Hypothalamus (tissue), 51 donors: ENCODE measurements at places on chromosomes 3 and 15.
A peak's percentile ranks its signal among the peaks of the same experiment; 100 is the strongest.

DNA sequence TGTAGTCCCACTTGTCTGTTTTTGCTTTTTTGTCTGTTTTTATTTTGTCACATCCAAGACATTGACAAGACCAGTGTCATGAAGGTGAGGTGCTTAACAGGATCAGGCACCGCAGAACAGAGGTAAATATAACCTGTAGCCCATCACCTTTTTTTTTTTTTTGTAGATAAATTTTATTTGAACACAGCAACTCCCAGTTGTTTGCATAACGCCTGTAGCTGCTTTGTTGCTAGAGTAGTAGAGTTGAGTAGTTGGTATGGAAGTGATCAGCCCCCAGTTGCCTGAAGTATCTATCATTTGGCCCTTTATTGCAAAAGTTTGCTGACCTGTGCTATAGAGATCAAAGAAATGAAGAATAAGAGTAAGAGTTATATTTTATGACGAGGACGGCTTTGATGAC is 135.0 kb downstream of the TCF12 start:
- no peak for DNase-seq

- peak; percentile 27 for DNase-seq
Observed at GRCh38 chr15:64046421-64047153, at the start of gene DAPK2. Gene DAPK2, minus strand, starts transcription at chr15:64046485. Its CDS starts 6,224 bp downstream, at chr15:64040261.

GRCh38 chr3:88535563-88535962 is 385.8 kb downstream of the C3orf38 start:
- DNase-seq: no peak

GRCh38 chr15:58260205-58260724 is 122.1 kb downstream of the AQP9 start:
- DNase-seq: no peak

- DNase-seq: no peak
Observed at GRCh38 chr3:111285694-111286093, 214.1 kb downstream of the NECTIN3 start.

GRCh38 chr3:160472344-160472743 is 22.8 kb upstream of the TRIM59 start:
- no peak for DNase-seq

GRCh38 chr15:39918688-39919385 is 1.2 kb downstream of the GPR176 start:
- DNase-seq: no peak

- DNase-seq: no peak
Observed at GRCh38 chr3:41674449-41674848, 287.5 kb downstream of the ULK4 start.

GRCh38 chr3:87732294-87732693 is 326.5 kb downstream of the CGGBP1 start:
- DNase-seq: no peak

DNA sequence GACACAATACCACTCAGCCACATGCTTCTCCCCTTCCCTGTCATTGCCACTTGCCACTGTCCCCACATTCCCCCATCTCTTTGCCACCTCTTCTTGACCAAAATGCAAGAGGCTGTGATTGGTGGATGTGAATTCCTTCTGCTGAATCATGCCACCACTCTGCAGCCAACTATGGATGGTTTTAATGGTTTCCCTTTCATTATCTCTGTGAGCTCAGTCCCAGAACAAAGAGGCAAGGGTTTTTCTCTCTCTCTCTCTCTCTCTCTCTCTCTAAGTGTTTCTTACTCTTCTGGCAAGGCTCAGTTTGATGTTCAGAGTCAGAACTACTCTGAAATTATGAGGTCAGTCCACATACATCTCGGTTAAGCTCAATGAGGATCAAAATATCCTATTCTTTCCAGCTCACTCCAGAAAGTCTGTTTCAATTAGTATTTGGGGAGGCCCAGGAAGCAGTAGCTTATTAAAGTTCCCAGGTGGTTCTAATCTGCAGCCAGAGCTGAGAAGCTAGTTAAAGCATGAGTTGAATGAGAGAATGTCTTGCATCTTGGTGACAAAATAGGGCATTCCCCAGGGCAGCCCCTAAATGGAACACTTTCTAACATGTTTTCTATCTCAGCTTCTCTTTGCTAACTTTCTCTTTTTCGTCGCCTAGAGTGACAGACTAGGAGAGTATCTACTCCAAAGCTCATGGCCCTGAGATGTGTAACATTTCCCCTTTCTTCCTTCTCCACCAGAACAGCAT is 8.5 kb upstream of the ILDR1 start:
- no peak for DNase-seq

DNA sequence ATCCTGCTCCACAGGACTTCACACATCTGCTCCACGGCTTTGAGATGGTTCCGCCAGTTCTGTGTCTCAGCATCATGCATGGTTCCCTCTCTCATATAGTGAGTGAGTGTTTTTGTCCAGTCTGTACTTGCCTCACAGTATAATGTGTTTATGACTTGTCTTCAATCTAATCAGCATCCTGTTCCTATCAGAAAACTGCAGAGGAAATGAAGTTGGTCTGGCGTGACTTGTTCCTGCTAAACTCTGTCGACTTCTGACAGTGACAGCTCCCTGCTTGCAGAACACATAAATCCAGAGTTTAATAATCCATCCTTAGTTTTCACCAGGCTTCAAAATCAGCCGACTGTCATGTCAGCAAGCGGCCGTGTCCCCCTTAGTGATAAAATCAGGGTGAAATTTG is 222.3 kb downstream of the SLCO3A1 start:
- DNase-seq: no peak

GRCh38 chr3:127009531-127009930 is 26.6 kb downstream of the PLXNA1 start:
- no peak for DNase-seq

DNA sequence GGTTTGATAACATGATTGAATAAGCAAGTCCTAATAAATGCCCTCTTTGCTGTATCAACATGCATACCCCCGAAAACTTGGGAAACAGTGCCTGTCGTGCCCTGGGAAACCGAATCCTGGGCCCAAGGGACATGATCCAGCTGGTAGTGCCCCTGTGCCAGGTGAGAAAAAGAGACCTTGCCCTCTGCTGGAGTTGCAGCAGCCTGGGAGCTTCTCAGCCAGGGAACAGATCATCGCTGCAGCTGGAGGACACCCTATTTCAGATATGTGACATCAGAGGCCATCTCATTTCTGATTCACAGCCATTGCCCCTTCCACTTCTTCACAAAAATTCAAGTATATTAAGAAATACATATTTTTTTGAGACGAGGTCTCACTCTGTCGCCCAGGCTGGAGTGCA is 32.3 kb downstream of the STOML1 start:
- DNase-seq: no peak

DNA sequence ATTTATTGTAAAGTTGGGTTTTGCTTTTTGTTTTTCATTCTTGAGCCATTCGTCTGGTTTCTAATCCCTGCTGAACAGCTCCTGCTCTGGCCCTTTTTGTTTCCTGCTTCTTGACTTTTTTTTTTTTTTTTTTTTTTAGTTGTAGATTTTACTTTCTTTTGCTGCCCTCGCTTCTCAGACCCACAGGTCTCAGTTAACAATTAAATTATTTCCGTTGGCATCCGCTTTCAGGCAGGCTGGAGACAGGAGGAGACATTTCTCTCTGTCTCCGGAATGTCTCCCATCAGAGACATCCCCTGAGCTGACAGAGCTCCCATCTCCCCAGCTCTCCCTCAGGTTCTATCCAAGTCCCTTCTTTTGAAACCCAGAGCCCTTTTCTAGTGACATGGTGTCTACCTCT is 68.6 kb downstream of the SLC6A6 start:
- DNase-seq: no peak

GRCh38 chr15:50066666-50067065 is 52.4 kb downstream of the ATP8B4 start:
- DNase-seq: no peak

DNA sequence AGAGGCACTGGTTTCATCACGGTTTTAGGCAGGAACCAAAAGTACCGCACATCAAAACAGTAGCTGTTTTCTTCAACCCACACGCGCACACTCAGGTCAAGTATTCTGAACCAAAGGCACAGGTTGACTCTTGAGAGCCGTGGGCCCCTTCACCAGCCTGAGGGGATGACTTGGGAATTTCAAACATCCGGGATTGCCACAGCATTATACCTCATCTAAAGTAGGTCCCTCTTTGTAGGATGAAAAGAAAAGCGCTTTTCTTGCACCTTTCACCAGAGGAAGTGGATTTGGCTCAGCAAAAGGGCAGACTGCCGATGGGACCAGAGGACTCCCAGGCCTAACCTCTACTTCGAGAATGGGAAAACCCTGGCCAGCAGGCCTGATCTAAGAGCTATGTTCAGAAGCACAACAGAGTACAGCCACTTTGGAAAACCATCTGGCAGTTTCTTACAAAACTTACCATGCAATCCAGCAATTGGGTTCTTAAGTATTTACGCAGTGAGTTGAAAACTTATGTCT is 88.2 kb upstream of the PROK2 start:
- DNase-seq: no peak

- no peak for DNase-seq
Observed at GRCh38 chr3:13822042-13822441, 57.8 kb downstream of the WNT7A start.

DNA sequence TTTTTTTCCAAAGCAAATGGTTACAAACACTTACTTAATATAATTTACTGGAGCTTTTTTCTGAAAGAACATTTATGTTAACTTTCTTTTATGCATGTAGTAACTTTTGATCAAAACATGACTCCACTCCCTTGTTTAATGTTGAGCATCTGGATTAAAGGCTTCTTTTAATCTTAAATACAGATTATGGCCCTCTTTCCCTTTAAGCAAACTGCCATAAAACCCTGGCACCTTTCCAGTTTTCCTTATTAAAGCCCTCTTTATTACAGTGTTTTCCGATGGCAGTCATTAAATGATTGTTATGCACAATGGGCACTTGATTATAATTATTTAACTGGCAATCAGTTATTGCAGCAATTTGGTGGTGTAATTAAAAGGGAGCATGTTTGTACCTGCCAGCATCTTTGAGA is 167.0 kb downstream of the VGLL4 start:
- no peak for DNase-seq

DNA sequence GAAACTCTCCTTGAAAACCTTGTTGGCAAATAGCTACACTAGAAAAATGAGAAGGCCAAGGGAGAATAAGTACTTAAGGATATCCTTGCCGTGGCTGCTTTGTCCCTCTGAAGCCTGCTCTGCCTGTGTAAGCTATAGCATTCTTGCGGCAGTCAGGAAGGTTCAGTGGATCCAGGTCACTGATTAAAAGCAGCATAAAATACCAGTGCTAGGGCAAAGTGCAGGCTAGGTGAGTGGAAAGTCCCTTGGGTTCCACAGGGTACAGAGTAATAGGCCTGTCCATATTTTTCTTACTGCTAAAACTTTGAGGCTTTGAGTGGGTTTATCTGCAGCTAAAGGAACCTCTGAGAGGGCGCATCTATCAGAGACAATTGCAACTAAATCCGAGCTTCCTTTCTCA is 10.3 kb downstream of the CXCR6 start:
- DNase-seq: no peak

DNA sequence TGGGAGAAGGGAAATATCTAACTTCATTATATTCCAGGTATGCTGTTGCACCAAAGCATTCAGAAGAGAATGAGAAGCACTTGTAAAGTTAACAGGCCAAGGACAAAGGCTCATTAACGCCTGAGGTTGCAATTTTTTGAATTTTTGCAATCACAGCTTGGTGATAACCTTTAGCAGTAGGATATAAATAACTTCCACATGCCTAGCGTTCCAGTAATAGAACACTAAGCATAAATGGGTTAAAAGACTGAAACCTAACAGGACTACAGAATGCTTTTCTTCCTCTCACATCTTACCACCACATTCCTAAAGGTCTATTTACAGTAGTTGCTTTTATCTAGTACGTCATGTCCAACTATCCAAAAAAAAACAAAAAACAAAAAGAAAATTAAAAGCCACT is 57.4 kb upstream of the IMPG2 start:
- no peak for DNase-seq

GRCh38 chr15:69557707-69558409 is 105.2 kb downstream of the RPLP1 start:
- DNase-seq: no peak

GRCh38 chr3:123353850-123354233 is 95.0 kb downstream of the ADCY5 start:
- DNase-seq: no peak

DNA sequence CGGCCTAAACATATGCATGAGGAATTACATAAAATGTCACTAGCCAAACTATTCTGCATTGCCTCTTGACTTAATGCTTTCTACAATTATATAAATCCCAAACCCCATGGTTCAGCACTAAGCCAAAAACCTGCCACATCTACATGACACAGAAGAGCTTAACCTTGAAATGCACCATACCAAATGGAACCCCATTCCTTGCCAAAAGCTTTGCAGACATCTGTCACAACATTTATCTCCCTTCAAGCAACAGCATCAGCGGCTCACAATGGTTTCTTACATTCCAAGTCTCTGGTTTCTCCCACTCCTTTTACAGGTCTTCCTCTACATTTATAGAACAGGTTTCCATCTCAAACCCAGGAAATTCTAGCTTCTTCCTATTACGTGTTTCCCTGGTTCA is 58.4 kb upstream of the GYG1 start:
- no peak for DNase-seq

GRCh38 chr3:58722561-58722960 is 56.0 kb upstream of the FAM3D start:
- no peak for DNase-seq

GRCh38 chr3:65855370-65856100 is 183.2 kb downstream of the MAGI1 start:
- no peak for DNase-seq

DNA sequence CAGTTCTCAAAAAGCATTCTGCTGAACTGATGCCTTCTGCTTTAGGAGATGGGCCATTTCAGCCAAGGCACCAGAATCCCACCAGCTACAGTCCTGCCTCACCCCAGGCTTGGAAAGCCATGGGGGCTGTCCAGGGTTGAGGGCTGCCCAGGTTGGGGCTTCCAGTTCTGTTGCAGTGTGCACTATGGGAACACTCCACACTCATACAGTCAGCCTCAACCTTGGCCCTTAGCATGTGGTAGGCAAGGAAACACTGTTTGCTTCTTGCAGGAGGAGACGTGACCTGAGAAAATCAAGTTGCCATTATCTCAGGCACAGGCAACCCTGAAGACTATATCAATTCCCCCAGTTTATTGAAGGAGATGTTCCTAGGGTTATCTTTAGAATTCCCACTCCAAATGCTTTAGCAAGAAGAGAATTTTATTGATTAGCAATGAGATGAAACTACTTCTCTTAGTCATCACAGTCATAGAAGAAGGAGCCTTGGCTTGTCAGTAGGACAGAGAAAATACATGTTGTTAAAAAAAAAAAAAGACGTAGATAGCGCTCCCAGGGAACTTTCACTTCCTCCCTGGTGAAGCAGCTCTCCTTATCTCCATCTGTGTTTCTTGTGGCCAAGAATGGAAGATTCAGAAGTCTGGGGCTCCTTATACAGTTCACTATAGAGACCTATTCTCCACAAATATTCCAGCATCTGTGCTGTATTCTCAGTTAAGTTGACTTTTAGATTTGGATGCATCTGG is 38.3 kb upstream of the IL12A start:
- no peak for DNase-seq

- no peak for DNase-seq
Observed at GRCh38 chr3:183247011-183247589, 6.0 kb upstream of the B3GNT5 start.

- DNase-seq: no peak
Observed at GRCh38 chr3:177307391-177307790, 110.1 kb upstream of the TBL1XR1 start.
